ENCODE measurements at places on chromosomes 2 and 18.

DNA sequence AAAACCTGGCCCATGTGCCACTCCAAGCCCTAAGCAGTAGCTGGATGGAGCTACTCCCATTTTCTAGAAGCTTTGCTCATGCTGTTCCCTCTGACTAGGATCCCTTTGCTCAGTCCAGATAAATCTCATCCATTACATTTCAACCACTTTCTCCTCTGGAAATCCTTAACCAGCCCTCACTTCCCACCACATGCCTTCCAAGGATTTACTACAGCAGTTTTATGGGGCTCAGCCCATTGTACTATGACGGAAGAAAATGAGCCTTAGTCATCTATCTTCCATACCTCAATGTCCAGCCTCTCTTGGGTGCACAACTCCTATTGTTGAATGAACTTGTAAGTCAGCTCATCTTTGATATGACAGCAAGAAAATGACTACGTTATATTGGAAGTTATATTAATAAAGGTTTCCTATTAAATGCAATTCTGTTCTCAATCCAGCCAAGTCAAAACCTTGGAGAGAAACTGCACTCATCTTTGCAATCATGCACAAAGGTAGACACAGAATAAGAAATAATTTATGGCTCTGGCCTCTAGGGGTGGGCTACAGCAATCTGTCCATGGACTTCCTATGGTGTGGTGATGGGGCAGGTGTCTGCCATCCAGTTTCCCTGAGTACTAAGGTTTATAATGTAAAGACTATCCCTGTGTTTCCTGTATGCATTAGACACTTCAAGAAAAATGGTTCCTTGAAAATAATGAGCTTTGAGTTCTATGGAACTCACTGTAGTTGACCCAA, 3.4 kb downstream of the B4GALT6 start:
- peak; percentile 85 for DNase-seq

DNA sequence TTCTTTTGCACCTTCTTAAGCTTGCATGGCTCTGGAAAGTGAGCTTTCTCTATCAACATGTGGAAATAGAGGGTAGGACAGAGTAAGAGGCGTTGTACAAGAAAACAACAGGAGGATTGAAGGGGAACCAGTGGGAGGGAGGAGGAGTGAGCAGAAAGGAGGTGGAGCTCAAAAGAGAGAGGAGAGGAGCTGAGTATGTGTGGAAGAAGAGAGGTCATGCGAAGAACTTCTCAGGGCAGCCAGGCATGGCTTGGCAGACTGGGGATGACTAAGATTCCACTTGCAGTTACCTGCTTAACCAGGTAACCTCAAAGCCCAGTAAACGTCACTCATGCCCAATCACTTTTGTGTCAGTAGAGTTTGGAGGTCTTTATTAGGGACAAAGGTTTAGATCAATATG, 105.1 kb downstream of the BCL2L11 start:
- no peak for DNase-seq

DNA sequence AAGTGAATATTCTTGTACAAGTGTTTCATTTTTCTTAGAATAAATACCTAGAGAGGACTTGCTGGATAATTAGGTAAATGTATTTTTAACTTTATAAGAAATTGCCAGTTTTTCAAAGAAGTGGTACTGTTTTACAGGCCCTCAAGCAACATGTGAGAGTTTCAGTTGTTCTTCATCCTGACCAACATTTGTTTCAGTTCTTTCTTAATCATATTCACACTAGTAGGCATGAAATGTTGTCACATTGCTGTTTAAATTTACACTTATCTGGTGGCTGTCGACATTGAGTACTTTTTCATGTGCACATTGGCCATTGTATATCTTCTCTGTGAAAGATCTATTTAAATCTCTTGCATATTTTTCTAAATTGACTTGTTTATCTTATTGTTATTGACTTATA, 178.1 kb downstream of the ACOXL start:
- no peak for DNase-seq

DNA sequence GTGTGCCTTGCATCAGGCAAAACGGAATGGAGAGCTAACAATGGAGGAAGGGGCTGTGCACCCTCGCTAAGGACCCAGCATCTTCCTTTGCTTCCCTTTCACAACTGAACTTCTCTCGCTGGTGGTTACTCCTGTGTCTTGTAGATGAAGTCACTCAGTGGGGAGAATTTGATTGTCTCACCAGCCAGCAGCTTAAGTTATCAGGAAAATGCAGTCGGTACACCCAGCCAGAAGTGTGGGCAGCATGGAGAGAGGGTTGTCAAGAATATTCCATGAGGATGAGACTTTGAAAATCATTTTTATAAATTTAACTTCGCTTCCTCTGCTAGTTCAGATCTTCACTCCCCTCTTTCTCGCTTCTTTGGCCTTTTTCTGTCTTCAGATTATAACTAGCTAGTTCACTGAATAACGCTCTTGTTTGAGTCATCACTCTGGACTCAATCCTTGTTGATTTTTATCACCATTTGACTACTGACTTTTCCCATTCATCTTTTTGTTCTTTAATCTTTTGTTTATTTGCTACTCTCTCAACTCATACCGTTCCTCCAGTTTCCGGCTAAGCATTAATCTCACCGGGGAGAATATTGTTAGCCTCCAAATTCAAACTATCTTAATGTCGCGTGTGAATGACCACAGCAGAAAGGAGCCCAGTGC, 221.7 kb downstream of the CD226 start:
- no peak for DNase-seq

- no peak for DNase-seq
Observed at GRCh38 chr2:239286901-239287300, 113.9 kb downstream of the HDAC4 start.

DNA sequence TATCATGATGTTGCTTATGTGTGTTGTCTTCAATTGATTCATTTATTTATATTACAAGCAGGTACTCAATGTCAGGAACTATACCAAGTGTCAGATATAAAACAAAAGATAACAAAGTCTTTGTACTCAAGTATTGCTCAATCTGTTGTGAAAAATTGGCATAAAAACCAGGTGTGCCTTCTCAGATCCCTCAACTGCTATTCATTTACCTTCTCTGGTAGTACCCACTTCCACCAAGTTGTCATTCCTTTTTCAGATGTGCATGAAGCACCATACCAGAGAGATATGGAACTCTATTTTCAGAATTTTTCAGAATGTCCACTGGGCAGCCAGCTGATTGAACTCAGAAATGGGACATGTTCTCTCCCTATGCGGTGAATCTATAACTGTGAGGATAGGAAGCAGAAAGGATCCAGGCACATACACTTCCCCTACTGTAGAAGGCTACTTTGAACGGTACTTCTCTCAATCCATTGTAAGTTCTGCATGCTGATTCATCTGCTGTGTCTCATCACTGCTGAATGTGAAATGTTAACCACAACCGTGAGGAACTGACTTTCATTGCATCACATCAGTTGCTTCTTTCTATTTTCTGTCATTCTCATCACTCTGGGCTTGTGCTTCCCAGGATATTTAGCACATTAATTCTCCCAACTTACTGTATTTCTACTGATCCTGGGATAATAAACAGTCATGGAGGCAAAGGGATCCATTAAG, 1621.3 kb downstream of the SUCLG1 start:
- DNase-seq = peak; percentile 62

DNA sequence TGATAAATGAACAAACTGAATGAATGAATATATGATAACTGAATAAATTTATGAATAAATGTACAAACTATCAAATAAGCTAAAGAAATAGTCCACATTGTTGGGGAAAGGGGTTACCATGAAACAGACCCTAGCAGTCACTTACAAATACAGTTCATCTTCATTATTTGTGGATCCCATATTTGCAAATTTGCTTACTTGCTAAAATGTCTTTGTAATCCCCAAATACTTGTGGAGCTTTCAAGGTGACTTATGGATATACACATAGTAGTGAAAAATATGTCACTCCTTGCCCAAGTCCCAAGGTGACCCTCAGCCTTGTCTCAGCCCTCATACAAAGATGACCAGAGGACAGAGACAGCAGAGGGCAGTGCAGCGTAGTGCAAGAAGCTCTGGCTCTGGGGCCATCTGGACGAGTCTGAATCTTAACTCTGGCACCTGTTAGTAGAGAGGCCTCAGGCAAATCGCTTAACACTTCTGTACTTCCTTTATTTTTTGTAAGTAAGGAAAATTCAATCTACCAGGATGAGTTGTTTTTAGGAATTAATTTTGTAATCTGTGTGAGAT, 3.1 kb downstream of the PAIP2B start:
- peak; percentile 80 for DNase-seq

GRCh38 chr2:43609290-43609918, 13.6 kb upstream of the THADA start:
- peak; percentile 66 for DNase-seq

- no peak for DNase-seq
Observed at GRCh38 chr2:204470178-204470620, 75.1 kb upstream of the PARD3B start.

Measured in RKO (cell line).